ENCODE measurements at places on chromosomes 3 and 15.

- DNase-seq = no peak
Measured at GRCh38 chr3:133949438-133949837, 53.8 kb upstream of the RAB6B start.

DNA sequence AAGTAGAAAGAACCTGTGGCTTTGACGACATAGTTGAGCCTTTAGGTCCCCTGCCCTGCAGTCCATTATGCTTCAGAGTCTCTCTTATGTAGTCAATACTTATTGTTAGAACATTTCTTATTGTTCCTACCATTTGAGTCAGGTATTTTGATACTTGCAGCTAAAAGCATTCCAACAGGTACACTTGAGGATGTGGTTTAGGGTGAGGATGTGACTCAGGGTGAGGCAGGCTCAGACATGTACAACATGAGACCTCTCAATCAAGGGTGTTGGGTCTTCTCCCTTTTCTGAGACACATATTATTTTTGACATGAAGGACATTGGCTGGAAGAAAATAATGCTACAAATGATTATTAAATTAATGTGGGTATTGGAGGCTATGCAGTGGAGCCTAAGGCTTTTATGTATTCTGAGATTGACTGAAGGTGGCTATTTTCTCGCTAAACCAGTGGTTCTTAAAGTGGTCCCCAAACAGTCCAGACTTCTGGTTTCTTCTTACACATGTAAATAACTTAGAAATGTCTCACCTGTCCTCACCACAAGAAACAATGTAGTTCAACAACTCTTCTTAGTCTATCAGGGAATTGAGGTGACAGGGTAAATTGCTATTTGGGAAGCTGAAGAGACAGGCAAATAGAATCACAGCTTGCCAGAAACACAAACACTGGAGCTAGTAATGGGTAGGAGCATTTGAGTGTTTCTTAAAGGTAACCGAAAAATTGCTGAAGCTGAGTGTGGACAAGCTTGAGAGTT, 135.5 kb upstream of the ZPLD1 start:
- no peak for DNase-seq

DNA sequence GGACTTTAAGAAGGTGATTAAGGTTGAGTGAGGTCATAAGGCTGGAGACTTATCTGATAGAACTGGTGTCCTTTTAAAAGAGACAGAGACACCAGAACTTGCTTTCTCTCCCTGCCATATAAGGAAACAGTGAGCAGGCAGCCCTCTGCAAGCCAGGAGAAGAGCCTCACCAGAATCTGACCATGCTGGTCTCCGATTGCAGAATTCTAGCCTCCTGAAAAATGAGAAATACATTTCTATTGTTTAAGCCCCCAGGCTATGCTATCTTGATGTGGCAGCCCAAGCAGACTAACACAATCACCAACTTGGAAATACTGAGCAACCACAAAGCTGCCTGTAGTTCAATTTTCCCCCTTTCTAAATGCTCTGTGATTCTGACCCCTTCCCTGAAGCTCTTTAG, 161.4 kb upstream of the RARB start:
- DNase-seq = no peak

DNA sequence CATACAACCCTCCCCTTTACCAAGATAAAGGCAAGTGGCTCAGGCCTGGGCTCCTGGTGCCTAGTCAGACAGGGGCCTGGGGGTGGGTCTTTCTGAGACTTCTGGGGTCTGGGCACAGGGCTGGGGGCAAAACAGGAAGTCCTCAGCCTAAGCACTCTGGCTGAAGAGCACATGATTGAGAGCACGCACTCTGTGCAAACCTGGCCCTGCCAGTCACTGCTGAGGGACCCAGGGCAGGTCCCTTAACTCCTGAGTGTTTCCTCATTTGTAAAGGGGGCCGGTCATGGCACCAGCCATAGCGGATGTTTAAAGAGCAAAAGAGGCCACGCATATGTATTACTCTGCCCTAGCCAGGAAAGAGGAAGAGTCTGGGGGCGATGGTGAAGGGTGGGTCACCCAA, 16.0 kb downstream of the TKT start:
- no peak for DNase-seq

- no peak for DNase-seq
Measured at GRCh38 chr15:77856705-77857346, 220.7 kb downstream of the TBC1D2B start.

DNA sequence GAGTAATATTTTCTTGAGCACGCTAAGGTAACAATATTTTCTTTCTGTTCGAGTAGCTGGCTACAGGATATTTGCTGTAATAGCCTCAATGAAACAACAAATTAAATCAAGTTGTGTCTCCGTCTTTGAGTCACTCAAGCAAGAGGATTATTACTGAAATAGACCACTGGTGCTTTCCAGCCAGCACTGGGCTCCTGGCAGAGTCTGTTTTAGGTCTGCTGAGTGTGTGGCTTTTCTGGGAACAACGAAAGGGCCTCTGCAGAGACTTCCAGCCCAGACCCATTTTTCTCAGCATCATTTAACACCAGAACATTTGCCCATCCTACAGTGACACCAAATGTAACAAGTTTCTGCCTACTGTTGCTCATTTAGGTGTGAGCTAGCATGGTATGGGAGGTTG, 652.9 kb downstream of the MAGI1 start:
- no peak for DNase-seq

DNA sequence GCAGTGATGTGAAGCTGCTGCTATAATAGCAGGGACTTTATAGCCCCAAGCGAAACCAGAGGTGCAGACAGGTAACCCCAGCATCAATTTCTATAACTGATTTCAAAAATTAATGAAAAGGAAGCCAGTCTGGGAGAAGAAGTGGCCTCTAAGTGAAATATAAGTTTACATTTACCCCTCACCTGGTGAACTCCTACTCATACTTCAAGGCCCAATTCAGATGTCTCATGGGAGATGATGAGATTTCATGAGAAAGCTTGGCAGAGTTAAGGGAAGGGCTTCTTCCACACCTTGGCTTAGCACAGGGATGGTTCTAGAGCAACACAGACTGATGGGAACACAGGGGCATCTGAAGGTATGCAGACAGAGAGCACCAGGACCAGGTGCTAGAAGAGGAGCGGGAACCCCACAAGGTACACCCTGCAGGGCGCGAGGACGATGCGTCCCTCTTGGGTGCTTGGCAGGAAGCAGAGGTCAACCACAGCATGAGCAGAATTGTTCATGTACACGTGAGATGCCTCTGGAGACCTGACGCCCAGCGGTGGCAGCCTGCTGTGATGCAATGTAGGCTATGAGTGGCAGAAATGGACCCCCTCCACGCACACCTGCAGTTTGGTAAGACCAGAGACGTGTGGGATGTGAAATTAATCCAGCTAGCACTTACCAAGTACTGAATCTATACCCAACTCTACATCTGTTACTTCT, 102.9 kb downstream of the SRGAP3 start:
- DNase-seq = no peak

- no peak for DNase-seq
Measured at GRCh38 chr3:98892263-98892662, 9.2 kb downstream of the DCBLD2 start.

- no peak for DNase-seq
Measured at GRCh38 chr3:62142331-62143085, 230.8 kb downstream of the FEZF2 start.

DNA sequence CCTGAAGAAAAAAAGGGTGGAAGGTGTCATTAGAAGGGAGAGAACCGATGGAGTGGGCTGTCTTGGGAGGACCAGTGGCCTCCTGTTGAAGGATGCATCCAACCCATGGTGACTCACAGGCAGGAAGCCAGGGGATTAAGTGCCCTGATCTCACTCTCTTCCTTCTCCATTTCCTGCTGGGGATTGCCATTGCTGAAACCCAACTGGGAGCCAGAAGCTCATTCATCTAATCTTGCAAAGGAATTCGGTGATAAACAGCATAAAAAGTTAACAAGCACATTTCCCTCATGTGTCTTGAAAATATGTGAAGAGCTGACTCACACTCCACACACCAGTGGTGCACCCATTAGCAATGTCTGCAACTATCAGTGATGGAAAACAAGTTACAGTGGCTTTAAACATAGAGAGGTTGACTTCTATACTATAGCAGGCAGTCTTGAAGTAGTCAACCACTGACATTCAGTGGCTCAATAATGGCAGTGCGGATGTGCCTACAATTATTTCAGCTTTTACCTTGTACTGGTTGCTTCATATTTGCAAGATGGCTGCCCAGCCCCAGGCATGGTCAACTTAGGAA, 12.8 kb upstream of the CSRNP1 start:
- no peak for DNase-seq
